Dermis microvascular lymphatic vessel endothelial cell (primary cell): ENCODE measurements at places on chromosomes 13 and 19.

GRCh38 chr19:11102944-11103343 is 13.7 kb downstream of the LDLR start:
- no peak for DNase-seq

GRCh38 chr13:100773429-100773828 is 98.8 kb upstream of the TMTC4 start:
- DNase-seq: no peak

DNA sequence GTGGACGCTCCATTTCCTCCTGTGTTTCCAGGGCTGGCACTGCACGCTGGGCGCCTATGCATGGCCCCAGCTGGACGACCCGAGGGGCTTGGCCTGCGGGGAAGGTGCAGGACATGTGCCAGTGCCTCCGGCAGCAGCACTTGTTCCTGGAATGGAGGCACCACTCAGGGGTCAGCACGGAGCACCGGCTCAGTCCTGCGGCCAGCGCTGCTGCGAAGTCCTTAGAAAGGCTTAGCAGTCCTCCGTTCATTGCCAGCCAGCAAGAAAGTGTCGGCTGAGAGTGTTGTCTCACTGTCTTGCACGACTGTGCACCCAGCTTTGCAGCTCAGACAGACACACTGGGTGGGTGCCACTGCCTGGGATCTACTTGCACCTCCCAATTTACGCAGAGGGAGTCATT is 36.1 kb upstream of the TUBGCP3 start:
- no peak for DNase-seq

- no peak for DNase-seq
Measured at GRCh38 chr13:68027306-68027705, 797.2 kb upstream of the PCDH9 start.

GRCh38 chr19:30026933-30027332 is 84.9 kb downstream of the URI1 start:
- DNase-seq: no peak

GRCh38 chr13:99426426-99426825 is 74.8 kb upstream of the TM9SF2 start:
- no peak for DNase-seq

- DNase-seq: no peak
Measured at GRCh38 chr13:56314765-56315164, 826.0 kb upstream of the PRR20A start.
